ENCODE measurements at places on chromosomes 4 and X. TPM values are rescaled to one million over a fixed set of nuclear protein-coding genes. Genes with fewer than 3 reads are reported as not detected.

The NSUN7 gene
- total RNA-seq: 7.7 TPM

The SSX1 gene
- not detected for total RNA-seq

The IRAK1 gene
- total RNA-seq: 208 TPM

The PCYT1B gene
- 0.09 TPM for total RNA-seq

The EDA gene
- total RNA-seq: 5.0 TPM

The ARHGAP36 gene
- not detected for total RNA-seq

The NWD2 gene
- total RNA-seq: 1.4 TPM

The GC gene
- 2.5 TPM for total RNA-seq

The RBM46 gene
- total RNA-seq: not detected

The MSX1 gene
- 1.6 TPM for total RNA-seq

The ZXDA gene
- 3.5 TPM for total RNA-seq

The PDGFC gene
- total RNA-seq: 52.1 TPM

The POU4F2 gene
- total RNA-seq: not detected

The BEX4 gene
- total RNA-seq: not detected

The GAK gene
- total RNA-seq: 94.1 TPM

The CENPE gene
- total RNA-seq: 17.9 TPM

The HHIP gene
- 1.6 TPM for total RNA-seq

The DCLK2 gene
- 0.31 TPM for total RNA-seq

The DHX15 gene
- total RNA-seq: 161 TPM

The AKAP4 gene
- not detected for total RNA-seq

The COL25A1 gene
- not detected for total RNA-seq

The RBM47 gene
- 86.6 TPM for total RNA-seq

The NXF2B gene
- not detected for total RNA-seq

The RRH gene
- 0.34 TPM for total RNA-seq

The PPEF2 gene
- total RNA-seq: not detected

The ATRX gene
- 116 TPM for total RNA-seq

The ZFYVE28 gene
- 2.4 TPM for total RNA-seq

The FGA gene
- 0.34 TPM for total RNA-seq

The CTAG1B gene
- total RNA-seq: not detected

The SSX4B gene
- total RNA-seq: not detected

The CXCL13 gene
- total RNA-seq: 0.51 TPM

The ALB gene
- total RNA-seq: not detected

The UGT8 gene
- 23.1 TPM for total RNA-seq

The TCEAL7 gene
- total RNA-seq: not detected

The PABPC5 gene
- not detected for total RNA-seq

The TEX13D gene
- total RNA-seq: not detected

The TENM3 gene
- 5.9 TPM for total RNA-seq

The UGT2A1 gene
- not detected for total RNA-seq

The HPGD gene
- 4.5 TPM for total RNA-seq

The FAM47A gene
- not detected for total RNA-seq

The OCIAD2 gene
- 182 TPM for total RNA-seq

The CFI gene
- total RNA-seq: 27.7 TPM

The HS3ST1 gene
- 80.8 TPM for total RNA-seq

The CLCN4 gene
- total RNA-seq: 9.9 TPM

The CABS1 gene
- total RNA-seq: not detected

The GCNA gene
- total RNA-seq: 8.1 TPM

The HTRA3 gene
- not detected for total RNA-seq

The FAM9B gene
- 0.69 TPM for total RNA-seq

The PDK3 gene
- 13.7 TPM for total RNA-seq

The EFHC2 gene
- total RNA-seq: 0.95 TPM

The KCNE5 gene
- 0.71 TPM for total RNA-seq

The METTL14 gene
- total RNA-seq: 36.4 TPM

The KDR gene
- 0.09 TPM for total RNA-seq

The FMR1 gene
- total RNA-seq: 61.9 TPM

The CD99 gene
- 51.2 TPM for total RNA-seq

The SOD3 gene
- 33.7 TPM for total RNA-seq

The ACOX3 gene
- total RNA-seq: 11.0 TPM

The ATP8A1 gene
- 0.76 TPM for total RNA-seq

The CDKL5 gene
- total RNA-seq: 20.9 TPM
